NCI-H1092 (cell line): ENCODE measurements at places on chromosomes 3 and 15.

GRCh38 chr3:25679166-25679565 is 14.5 kb upstream of the TOP2B start:
- no peak for DNase-seq

- peak; percentile 0 for DNase-seq
These were observed 500 bp downstream of the PARP6 start for GRCh38 chr15:72271895-72272212.

DNA sequence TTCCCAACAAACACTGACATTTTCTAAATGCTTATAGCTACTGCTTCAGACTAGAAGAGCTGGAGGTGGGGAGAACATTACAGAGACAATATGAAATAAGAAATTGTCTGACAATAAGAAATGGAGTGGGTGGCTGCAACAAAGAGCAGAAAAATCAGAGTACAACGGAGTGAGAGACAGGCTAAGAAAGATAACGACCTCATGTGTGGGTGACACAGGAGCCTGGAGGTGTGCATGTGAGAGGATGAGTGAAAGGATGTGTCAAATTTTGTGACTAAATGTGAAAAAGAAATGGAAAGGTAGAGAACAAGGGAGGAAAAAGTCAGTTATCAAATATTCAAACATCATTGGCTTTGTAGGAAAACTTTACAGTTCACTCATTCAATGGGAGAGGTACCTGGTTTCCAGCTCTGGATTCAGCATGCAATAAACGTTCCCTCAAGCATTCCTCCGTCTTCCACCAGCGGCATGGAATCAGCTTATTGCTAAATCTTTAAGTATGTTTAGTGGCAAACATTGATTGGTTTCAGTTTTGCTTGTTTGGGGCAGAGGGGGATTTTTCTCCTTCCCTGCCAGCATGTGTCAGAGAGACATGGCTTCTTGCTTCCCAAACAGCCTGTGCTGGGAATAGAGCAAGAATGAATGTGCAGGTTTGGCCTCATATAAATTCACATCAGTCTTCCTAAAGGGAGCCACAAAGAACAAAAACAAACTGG is 103.8 kb upstream of the CHRM5 start:
- no peak for DNase-seq

DNA sequence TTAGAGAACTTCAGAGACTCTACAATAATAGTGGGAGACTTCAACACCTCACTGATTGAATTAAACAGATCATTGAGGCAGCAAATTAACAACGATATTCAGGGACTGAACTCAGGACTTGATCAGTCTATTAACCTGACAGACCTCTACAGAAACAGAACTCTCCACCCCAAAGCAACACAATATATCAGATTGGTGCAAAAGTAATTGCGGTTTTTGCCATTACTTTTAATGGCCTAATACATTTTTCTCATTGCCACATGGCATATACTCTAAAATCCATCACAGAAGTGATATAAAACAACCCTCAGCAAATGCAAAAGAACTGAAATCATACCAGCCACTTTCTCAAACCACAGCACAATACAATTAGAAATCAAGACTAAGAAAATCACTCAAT is 298.1 kb upstream of the SGO1 start:
- DNase-seq, result no peak

DNA sequence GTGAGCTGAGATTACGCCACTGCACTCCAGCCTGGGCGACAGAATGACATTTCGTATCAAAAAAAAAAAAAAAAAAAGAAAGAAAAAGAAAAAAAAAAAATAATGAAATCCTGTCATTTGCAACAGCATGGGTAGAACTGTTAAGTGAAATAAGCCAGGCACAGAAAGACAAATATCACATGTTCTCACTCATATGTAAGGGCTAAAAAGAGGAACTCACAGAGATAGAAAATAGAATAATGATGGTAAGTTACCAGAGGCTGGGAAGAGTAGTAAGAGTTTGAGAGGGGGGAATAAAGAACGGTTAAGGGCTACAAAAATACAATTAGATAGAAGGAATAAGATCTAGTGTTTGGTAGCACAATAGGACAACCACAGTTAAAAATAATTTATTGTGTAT is 19.7 kb downstream of the DENND6A start:
- no peak for DNase-seq

DNA sequence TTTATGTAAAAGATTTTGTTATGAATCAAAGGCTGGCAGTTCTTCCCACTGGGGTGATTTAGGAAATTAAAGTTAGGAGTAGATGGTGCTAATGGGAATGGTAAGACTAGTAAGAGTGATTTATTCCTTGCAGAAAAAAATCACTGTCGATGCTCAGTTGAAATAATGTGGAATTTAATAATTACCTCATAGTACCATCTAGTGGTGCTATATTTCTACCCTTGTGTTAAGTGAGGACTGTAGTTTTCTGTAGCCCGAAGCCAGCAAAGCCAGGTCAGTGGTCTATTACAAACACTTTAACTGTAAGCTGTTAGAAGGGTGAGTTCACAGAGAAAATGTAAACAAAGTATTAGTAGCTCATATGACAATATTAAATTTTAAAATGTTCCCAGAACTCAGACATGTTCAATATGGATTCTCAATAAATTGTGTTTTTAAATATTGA is 39.5 kb upstream of the GOLGA8J start:
- DNase-seq, result no peak

GRCh38 chr3:160312014-160312624 is 86.9 kb downstream of the C3orf80 start:
- no peak for DNase-seq

- no peak for DNase-seq
These were observed 109.5 kb downstream of the SYNPR start for GRCh38 chr3:63387568-63387967.
